NCI-H1105 (cell line): ENCODE measurements at places on chromosomes 3 and 15.

DNA sequence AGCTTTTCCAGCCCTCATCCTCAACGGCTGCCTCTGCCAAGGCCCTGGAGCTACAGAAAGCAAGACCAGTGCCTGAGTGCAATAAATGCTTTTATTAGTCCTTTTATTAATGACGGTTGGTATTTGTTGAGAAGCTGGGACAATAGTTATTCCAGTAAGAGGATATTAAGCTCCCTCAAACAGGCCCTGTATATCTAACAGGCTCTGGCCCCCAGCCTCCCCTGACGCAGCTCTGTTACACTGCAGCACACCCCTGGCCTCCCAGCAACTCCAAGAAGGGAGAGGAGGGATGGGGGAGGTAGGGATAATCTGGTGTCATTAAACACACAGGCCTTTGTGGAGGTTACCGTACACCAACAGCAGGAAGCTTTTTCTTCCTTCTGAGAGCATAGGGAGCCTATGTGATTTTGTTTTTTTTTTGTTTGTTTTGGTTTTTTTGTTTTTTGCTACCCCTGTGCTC, 30.8 kb upstream of the MAGEF1 start:
- no peak for DNase-seq

DNA sequence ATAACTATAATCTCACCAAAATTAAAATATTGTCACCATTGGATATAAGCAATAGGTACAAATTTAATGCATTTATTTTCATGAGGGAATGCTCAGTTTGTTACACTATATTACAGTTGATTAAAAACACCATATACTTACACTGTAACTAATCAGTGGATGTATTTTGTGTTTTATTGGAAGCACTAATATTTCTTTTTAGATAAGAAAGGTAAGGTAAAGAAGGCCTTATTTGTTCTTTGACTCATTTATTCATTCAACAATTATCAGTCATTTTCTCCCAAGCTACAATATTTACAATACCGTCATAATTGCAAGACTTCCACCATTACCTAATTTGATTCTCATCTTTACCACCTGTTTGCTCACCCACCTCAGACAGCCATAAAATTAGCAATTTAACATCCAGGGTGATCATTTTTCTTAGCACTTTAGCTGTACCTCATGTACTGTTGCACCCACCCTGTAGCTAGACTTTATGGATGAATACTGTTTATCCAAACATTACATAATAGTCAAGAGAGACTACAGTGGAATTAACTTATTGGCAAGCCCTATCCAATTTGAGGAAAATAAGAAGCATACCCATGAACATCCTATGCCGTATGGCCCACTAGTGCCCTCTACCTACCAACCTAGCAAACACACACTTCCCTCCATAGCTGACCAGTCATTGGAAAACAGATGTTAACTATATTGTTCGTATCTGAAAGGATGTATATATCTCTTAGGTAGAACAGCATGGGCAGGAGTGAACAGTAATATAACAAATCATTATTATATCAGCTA, 229.6 kb downstream of the BBX start:
- peak; percentile 52 for DNase-seq

DNA sequence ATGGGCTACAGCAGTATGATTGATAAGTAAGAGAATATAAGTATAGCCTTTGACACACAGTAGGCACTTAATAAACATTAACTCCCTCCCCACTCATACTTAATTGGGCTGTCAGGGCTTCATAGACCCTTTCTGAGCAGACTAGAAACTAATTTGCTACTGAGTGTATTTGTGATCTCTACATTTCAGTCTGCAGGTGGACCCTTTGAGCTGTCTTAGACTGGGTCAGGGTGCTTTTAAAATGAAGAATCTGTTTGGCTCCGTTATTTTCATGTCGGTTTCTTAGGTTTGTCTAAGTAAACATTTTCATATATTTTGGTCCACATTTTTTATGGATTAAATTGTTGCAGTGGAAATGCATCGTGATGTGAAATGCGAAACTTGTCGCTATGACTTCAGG, 50.3 kb upstream of the SELENOK start:
- DNase-seq, result no peak

DNA sequence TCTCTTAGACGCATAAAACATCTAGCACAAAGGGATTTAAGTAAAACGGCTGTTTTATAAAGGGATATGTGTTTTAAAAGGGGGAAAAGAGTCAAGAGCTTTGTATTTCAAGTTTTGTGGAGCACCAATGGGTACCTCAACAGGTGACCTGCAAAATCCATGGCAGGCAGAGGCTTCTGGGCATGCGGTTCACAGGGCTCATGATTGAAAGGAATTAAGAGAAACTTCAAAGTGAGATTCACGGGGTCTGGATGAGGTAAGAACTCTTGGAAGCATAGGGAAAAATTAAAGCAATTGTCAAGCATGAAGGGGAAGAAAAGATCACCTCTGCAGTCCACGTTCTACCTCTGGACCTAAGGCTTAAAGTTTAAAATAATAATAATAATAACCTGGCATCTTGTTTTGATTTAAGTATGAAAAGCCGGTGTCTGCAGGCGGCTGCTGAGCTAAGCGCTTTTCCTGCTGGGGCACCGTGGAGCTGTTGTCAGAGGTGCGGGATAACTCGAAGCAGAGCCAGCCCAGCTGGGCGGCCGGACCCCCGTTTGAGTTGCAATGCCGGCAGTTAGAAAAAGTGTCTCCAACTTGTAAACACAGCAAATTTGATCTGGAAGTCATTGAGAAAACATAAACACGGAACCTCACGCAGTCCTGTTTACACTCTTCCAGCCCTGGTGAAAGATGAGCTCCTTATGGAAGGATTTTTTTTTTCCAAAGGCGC, 40.5 kb downstream of the HES1 start:
- no peak for DNase-seq

- DNase-seq, result no peak
Measured at GRCh38 chr15:38378161-38378560, 75.8 kb upstream of the FAM98B start.

- DNase-seq, result no peak
Measured at GRCh38 chr3:195036974-195037373, 234.0 kb downstream of the XXYLT1 start.

GRCh38 chr15:101406036-101406435, 83.5 kb downstream of the PCSK6 start:
- DNase-seq, result no peak

DNA sequence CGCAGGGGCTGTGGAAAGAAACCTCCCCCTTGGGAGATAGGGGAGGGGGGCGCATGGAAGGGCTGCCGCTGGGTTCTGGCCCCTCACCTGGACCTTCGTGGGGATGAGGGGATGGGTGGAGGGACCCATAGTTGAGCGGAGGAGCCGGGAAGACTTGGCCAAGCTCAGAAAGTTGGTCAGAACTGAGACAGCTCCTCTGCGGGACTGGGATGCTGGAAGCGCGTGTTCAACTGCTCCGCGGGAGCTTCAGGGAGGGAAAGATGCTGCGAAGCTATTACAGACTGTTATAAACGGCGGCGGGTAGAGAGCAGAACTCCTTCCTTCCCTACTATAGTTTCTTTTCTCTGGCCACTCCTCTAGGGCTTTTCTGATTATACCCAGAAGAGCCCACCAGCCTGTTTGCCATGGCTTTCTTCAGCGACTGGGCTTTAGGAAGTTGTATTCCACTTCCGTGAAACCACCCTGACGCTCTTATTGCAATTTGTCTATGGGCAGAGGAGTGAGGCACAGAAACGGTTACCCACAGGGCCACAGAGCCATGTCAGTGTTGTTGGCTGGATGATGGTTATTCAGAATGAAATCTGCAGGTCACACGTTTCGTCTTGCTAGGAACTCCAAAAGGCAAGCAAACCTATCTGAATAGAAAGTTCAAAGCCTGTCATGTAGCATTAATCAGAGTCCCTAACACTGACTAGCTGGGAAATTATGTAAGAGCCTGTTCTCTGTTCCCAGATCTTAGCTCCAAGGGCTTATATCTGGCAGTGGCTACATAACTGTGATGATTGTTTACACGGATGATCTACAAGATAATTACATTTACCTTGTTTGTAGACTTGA, 1.1 kb downstream of the SYNPR start:
- no peak for DNase-seq

- no peak for DNase-seq
Measured at GRCh38 chr15:80831606-80832224, 52.5 kb downstream of the CEMIP start.

DNA sequence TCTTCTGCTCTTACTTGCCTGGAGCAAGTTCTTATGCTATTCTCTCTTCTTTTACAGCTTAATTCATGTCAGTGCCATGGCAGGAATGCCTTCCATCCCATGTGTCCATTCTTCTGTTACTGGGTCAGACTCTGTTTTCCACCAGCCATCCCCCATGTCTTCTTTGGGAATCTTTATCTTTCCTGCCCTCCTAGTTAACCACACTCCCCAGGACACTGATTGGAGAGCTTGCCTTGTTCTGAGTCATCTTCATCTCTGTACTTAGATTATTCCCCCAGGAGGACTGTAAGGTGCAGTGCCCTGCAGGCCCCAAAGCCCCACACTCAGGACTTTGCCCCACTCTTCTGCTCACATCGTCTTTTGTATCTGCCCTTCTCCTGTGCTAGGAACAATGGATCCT, 3.6 kb downstream of the ABHD17C start:
- DNase-seq, result no peak

DNA sequence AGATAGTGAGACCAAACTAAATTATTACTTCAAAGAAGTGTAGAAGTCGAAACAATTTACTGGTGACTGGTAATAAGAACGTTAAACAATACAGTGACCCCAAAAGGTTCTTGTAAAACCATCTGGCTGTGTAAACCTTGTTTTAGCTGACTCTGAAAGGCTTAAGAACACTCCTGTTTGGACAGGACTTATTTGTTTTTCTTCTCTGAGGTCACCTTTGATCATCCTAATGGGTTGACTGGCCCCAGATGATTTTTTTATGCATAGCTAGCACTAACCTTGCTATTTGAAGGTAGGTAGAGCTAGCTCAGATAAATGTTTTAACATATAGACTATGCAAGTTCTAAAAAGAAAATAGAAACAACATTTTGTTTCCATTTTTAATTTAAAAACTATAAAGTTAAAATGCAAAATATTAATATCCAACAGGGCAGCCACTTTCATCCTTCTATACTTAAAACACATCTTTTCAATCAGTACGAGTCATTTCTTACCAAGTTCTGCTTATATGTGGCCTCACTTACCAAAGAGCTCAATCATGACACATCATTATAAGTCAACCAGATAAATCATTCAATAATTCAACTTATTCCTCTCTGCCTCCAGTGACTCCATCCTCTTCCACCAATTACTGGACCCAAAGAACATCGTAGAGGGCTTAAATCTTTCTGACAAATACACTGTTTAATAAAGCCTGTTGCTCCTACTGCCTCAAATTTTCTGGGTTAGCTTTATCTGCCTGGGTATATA, 158.8 kb downstream of the SSR3 start:
- DNase-seq, result no peak

DNA sequence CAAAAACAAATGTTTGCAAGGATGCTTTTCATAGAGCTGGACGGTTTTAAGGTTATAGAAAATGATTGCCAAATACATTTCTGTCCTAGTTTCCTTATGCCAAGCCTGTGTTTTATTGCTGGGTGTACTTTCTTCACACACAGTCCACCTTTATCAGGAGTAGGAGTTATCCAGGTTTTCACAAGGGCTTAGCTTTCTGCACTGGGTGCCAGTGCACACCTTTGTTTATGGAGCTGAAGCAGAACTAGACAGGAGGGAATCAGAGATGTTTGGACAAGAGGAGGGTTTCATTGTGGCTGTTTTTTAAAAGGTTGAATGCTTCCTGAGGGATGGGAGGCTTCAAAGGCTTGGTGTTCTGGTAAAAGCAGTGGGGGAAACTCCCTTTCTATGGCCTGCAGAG, 29.5 kb upstream of the FAM3D start:
- no peak for DNase-seq

GRCh38 chr3:43413676-43414368, 127.5 kb downstream of the SNRK start:
- DNase-seq, result no peak

- no peak for DNase-seq
Measured at GRCh38 chr3:55854494-55854893, 367.4 kb upstream of the WNT5A start.

DNA sequence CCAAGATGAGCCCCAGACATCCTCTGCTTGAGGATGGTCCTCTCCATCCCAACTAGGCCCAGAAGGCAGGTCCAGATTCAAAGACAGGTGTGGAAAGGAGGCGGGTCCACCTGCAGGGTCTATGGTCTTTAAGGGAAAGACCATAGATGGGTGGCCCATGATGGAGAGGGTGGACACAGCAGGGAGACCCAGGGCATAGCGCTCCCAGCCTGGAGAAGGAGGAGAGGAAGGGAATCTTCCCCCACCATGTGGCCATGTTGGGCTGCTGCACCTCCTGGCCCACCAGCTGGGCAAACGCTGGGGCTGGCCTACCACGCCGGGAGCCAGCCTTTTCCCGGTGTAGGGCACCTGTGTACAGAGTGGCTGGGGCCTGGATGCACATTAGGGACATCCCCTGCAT, 265.2 kb upstream of the TLE3 start:
- DNase-seq, result no peak

DNA sequence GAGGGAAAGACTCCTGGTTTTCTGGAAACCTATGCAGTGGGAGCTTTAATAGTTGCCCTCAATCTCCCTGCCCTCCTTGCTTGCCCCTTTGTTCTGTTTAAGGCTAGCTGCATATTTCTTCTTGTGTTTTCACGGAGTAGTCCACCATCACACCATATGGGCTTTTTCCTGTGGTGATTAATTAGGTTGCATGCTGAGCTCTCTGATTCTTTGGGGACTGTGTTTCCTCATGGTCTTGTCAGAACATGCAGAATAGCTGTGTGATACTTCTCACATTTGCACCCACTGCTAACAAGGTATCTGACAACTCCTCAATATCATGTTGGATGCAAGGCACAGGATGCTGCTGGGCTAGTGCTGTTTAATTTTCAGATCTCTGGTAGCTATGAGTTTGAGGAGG, 139.6 kb downstream of the PTPRG start:
- no peak for DNase-seq

- no peak for DNase-seq
Measured at GRCh38 chr3:195916291-195916690, 7.9 kb upstream of the TNK2 start.

DNA sequence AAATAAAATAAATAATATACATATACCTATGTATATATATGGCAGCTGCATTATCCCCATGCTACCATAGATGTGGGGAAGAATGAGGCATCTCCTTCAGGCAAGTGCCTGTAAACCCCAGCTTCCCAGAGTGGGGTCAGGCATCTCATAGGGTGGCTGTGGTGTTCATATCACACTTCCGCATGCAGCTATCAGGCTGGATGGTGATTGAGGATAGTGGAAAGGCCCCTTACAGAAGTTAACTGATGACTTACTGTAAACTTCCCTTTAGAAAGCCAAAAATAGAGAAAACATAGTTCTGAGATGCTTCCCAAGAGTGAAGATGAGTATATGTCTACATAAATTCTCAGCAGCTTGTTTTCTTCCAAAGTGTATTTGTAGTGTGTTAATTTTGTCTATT, 3.5 kb upstream of the PP2D1 start:
- DNase-seq, result no peak

GRCh38 chr3:122903171-122903570, 108.3 kb downstream of the SLC49A4 start:
- DNase-seq, result no peak

DNA sequence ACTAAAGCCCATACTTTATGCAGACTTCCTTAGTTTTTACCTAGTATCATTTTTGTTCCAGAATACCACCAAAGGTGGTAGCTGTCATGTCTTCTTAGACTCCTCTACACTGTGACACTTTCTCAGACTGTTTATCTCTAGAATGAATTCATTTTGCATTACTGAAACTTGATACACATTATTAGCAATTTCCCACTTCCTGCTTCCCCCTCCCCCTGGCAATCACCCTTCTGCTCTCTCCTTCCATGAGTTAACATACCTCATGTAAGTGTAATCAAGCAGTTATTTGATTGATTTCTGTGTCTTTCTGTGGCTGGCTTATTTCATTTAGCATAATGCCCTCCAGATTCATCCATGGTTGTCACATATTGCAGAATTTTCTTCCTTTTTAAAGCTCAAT, 204.9 kb downstream of the STAG1 start:
- DNase-seq, result no peak
